ENCODE measurements at places on chromosomes 2 and 18.

- DNase-seq = no peak
Measured at GRCh38 chr2:159516241-159516758, 100.0 kb downstream of the BAZ2B start.

- DNase-seq = no peak
Measured at GRCh38 chr2:47054036-47054555, 101.0 kb downstream of the STPG4 start.

- DNase-seq = no peak
Measured at GRCh38 chr2:181112916-181113315, 132.5 kb downstream of the UBE2E3 start.

DNA sequence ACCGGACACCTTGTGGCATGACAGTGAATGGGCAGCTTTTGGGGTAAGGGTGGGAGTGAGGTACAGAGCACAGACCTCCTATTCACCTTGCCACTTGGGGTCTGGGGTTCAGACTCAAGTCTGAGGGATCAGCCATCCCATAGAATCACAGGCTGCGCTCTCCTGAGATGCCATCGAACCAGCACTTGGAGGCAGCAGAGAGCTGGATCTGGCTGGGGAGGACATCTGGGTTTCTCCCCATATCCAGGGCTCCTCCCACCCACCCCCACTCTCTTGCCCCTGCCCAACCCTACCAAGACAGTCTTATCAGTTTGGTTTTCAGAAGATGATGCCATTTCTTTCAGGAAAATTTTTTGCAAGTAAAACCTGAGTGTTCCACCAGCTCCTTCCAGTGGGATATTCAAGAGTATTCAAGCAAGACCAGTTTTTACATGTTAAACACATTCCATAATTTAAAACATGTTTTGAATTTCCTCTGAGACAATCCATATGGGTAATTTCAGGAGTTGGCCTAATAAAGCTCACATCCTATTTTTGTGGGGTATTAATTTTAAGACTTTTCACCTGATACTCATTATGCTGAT, 29.2 kb upstream of the TEX44 start:
- no peak for DNase-seq

GRCh38 chr2:226906163-226906693, 70.4 kb downstream of the RHBDD1 start:
- DNase-seq = no peak

DNA sequence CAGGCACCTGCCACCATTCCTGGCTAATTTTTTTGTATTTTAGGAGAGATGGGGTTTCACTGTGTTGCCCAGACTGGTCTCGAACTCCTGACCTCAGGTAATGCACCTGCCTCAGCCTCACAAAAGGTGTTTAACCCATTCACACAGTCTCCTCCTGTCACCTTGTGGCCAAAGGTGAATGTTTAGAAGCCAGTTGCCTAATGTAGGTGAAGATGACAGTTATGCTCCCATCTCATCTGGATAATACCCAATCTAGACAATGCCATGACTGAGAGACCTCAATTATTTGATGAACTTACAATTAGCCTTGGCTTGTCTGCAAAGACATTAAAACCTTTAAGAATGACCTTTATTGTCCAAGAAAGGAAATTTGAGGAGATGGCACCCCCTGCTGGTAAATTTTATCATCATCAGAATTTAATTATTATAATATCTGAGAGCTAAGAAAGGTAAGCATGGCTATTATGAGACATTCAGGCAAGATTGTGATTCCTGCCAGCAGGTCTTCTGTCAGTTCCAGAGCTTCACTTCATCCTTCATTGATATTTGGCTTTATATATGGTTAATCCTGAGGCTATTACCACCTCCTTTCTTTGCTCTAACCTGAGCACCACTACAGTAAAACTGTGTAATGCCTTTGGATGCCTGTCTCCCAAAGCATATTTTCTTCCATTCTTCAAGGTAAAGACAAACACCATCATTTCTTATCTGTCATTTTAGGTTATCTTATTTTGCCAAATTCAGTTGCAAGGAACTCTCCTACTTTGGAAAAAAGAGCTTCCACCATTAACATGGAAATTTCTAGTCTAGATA, 117.6 kb downstream of the FAM124B start:
- DNase-seq = peak; percentile 46

DNA sequence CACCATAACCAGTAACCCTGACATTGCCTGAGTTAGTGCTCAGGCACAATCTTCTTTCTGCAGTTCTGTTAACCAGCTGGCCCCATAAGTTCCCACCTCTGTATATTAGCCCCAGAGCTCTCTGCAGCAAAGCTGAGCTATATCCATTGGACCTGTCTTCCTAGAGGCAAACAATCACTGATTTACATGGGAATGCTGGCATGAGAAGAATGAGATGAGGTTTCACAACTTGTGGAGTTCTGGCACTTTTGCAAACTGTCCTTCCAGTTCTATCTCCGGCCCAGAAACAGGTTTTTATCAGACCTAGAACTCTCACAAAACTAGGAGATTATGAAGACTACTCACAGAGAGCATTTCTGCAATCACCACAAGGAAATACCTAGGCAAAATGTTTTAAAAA, 7.9 kb upstream of the CCBE1 start:
- DNase-seq = no peak

GRCh38 chr18:49672853-49673252, 111.0 kb downstream of the LIPG start:
- no peak for DNase-seq

GRCh38 chr18:28576941-28577340, 400.0 kb upstream of the CDH2 start:
- DNase-seq = no peak

GRCh38 chr2:119282146-119282995, 58.7 kb downstream of the STEAP3 start:
- DNase-seq = no peak

- no peak for DNase-seq
Measured at GRCh38 chr2:82230406-82230805, 1925.9 kb upstream of the LRRTM1 start.

GRCh38 chr2:215748446-215748845, 264.9 kb downstream of the MREG start:
- no peak for DNase-seq

- no peak for DNase-seq
Measured at GRCh38 chr18:76557026-76557575, 62.1 kb upstream of the ZNF516 start.

DNA sequence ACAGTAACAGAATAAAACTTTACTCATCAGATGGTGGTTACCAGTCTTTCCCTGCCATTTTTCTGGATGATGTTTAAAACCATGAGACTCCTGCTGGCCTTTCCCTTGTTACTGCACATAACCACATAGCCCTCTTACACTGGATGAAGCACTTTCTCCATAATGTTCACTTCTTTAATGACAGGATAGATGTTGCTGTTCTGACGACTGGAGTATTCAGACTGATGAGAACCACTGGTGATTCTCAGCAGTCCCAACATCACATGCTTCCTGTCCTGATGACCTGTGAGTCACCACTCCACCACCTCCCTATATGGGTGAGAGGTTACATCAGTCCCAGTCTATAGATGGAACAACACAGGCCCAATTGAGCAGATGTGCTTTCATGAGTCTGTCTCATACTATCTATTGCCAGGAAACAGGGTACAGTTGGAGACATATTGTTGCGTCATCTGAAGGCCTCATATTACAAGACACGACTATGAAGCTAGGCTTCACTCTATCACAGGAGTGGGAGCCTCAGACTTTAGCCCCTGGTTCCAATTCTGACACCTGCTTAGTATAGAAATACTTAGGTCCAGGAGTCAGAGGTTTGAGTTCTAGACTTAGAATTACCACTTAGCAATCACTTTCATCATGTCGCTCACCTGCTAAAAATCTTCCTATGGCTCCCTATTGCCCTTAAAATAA, 145.7 kb upstream of the KLF7 start:
- no peak for DNase-seq

- no peak for DNase-seq
Measured at GRCh38 chr2:60312618-60313017, 240.8 kb downstream of the BCL11A start.

GRCh38 chr2:160028431-160029269, 33.8 kb downstream of the PLA2R1 start:
- DNase-seq = no peak

DNA sequence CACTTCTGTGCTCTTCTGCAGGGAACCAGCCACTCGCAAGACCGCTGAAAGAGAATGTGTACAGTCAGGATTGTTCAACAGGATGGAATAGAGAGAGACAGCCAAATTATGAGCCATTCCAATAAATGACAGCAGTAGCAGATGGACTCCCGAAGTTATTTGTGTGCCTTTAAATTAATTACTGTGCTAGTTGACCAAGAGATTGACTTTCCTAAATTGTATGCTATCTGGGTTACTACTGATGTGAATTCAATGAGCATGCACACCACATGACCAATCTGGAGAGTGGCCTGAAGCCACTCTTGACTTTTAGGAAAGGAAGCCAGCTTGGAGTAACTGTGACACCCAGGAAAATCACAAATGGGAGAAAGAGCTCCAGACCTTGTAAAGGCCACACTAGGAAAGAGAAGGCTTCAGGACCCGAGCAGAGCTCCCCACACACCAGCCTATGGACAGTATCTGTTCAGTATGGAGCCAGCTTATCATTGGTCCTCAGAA, 52.8 kb downstream of the CHMP3 start:
- DNase-seq = no peak

DNA sequence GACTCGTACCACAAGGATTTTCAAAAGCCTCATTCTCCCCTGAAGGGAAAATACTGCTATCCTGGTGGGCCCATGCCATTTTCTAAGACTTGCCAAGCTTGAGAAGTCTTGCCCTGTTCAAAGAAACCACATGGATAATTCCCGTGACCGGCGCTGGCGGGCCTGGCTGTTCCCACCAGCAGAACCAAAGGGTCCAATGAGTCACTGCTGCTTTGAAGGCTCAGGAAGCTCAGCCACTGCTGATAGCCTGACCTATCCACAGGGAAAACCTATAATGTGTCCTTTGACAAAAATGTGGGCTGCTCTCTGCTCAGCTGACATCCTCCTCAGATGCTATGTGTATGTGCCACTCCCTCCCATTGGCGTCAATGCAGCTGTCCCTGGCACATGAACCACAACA, 137.9 kb upstream of the RAB12 start:
- DNase-seq = no peak

DNA sequence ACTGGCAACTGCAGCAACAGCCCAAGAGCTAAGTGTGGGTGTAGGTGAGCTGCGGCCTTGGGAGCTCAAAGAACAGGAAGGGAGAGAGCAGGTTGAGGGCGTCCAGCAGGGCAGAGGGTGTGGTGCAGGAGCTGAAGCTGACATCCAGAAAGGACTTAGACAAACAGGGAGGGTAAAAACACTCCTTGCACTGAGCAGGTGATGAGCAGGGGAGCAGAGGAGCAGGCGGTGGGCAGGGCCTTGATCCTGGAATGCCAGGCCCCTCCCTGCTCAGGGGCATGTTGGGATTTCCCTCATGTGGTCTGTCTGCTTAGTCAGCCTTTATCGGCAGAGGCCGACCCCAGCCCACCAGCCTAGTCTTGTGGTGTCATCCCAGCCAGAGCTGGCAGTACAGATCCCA, 63.6 kb downstream of the VSNL1 start:
- DNase-seq = no peak

DNA sequence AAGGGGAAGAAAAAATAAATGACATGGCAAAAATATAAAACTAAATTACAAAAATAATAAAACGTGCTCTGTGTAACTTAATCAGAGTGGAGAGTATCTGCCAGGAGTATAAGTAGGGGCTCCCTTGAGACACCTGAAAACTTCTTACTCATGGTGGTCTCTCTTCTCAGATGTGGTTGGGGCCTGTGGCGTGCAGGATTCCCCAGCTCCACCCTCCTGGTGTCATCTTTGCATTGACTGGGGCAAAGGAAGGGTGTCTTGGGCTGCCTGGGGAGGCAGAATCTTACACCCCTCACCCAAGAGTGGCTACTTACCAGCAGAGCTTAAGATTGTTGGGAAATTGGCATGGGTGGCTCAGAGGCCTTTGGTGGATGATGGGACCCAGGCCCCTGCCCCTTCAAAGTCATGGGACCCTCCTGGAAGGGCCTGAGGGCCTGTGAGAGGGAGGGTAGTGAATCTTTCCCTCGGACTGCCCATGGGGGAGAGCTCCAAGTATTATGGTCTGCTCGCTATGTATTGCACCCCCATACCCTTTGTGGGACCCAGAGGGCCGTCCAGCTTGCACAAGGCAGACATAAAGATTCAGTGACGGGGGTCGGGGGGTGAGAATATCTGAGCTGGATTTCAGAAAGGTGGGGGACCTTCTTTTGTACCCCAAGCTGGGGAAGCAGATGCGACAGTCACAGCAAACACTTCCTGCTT, 6.9 kb upstream of the TRAF3IP1 start:
- DNase-seq = no peak

- DNase-seq = no peak
Measured at GRCh38 chr2:195695002-195695631, 38.1 kb downstream of the SLC39A10 start.

DNA sequence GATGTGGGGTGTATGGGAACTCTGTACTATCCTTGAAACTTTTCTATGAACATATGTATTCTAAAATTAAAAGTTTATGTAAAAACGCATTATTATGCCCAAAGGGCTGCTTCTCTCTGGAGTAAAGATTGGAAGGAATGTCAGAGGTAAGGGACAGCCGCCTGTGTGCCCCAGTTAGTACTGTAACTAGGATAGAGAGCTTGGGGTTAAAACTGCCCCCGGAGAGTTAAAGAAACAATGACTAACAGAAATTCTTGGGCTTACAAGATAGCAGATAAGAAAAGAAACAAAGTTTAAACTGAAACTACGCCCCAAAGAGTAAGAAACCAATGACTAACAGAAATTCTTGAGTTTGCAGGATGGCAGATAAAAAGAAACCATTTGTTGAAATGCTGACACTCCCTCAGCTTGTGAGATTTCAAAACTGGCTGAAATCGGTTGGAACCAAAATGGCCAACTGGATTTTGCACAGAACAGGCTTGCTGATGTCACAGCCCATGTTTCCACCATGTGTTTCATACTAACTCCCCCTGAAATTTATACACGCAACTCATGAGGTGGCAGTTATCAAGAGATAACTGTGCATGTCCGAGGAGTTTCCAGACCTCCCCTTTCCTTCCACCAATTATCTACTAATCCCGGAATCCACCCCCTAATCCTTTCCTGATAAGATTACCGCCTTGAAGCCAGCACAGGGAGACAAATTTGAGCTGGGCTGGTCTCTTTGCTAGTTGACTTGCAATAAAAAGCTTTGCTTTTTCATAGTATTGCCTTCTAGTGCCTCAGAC, 8.7 kb upstream of the TXNDC2 start:
- DNase-seq = no peak

GRCh38 chr2:158204741-158205165, 103.1 kb downstream of the UPP2 start:
- DNase-seq = no peak

GRCh38 chr2:904246-905024, 46.2 kb upstream of the SNTG2 start:
- DNase-seq = no peak
